Activated naive CD4-positive, alpha-beta T cell (primary cell): ENCODE measurements at places on chromosomes 2 and 18.

GRCh38 chr2:194559523-194559922, 1097.5 kb upstream of the SLC39A10 start:
- no peak for DNase-seq

DNA sequence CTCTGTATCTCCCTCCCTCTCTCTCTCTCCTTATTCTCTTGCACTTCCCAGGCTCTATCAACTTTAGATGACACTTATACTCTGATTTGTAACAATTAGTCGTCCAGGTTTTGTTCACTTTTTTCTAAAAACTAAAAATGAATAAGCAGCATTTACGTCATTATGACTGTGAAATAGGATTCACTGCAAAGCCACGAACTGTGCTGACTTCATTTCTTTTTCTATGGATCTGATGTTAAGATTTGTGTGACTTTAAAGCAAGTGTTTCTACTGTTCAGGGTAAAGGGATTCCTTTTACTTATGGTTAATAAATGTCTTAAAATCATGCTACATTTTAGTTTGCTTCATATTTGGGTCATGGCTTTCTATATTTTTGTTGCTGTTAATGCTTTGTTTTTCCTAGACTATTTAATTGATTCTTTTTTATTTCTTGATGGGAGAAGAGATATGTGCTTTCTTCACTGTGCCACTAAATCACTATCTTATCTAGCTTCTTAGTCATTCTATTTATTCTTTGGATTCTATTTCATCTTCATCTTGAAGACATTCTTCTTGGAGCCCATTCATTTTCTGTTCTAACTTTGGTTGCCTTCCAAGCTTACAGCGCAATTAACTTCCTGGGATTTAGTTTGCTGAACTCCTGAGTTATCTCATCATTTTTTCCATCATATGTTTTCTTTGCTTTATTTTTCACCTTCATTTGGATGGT, 480.4 kb upstream of the TRIB2 start:
- no peak for DNase-seq

- no peak for DNase-seq
These were observed 119.6 kb downstream of the INSIG2 start for GRCh38 chr2:118207889-118208288.

- no peak for DNase-seq
These were observed 3.0 kb upstream of the INPP1 start for GRCh38 chr2:190340369-190340768.

GRCh38 chr2:221981912-221982470, 316.8 kb downstream of the PAX3 start:
- DNase-seq, result no peak

- DNase-seq, result no peak
These were observed 21.6 kb upstream of the C2orf42 start for GRCh38 chr2:70212298-70212932.
